RPMI7951 (cell line): ENCODE measurements at places on chromosomes 1 and 21. TPM values are rescaled to one million over a fixed set of nuclear protein-coding genes. Genes with fewer than 3 reads are reported as not detected.

DNA sequence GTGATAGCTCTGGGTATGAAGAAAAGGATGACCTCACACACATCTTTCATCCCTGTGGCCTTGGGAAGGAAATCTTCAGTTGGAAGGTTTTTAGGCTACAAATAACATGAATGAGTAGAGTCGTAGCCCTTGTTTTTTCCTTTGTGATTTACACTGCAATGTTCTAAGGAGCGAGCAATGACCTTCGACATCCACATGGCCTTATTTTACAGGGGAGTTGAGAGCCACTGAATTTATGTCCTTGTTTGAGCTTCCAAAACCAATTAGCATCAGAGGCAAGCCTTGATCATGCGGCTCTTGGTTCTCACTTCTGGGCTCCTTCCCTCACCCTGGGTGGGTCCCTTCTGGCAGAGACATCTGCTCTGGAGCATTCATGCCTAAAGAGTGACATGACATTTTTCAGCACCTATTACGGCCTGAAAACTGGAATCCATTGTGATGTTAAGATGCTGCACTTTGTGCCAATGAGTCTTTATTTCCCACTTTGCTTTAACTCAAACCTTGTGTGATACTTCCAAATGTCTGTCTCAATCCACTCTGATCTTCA lies 70.5 kb upstream of the RUNX1 start:
- no peak for DNase-seq

- no peak for DNase-seq
Observed at GRCh38 chr1:66940981-66941380, 16.2 kb downstream of the MIER1 start.

Gene GRHL3
- not detected in 2 replicates for total RNA-seq

Gene BNIPL
- total RNA-seq: 0.48 TPM in 1 of 2 replicates, not detected in the other

- DNase-seq: no peak
Observed at GRCh38 chr1:226663327-226663704, 75.8 kb downstream of the ITPKB start.

- no peak for DNase-seq
Observed at GRCh38 chr1:8533124-8533523, 215.2 kb downstream of the SLC45A1 start.
